ENCODE measurements at places on chromosomes 12 and 14. TPM values are rescaled to one million over a fixed set of nuclear protein-coding genes. Genes with fewer than 3 reads are reported as not detected.
A peak's percentile ranks its signal among the peaks of the same experiment; 100 is the strongest.

DNA sequence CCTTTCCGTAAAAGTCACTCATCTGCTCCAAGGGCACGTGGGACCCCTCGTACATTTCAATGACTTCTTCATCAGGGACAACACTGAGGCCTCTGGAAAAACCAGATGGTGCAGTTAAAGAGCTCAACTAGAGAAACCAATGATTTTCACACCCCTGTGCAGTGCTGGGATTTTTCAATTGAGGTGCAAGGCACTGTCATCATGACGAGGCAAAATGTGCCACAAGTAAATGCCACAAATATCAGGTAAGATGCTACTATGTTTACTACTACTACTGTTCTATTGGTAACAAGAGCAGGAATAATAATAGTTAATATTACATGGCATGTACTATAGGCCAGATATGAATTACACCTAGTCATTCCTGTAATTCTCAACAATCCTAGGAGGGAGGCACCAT, 42.4 kb downstream of the NT5DC3 start:
- no peak for DNase-seq

GRCh38 chr12:89875225-89875624, 166.6 kb upstream of the ATP2B1 start:
- no peak for DNase-seq

DNA sequence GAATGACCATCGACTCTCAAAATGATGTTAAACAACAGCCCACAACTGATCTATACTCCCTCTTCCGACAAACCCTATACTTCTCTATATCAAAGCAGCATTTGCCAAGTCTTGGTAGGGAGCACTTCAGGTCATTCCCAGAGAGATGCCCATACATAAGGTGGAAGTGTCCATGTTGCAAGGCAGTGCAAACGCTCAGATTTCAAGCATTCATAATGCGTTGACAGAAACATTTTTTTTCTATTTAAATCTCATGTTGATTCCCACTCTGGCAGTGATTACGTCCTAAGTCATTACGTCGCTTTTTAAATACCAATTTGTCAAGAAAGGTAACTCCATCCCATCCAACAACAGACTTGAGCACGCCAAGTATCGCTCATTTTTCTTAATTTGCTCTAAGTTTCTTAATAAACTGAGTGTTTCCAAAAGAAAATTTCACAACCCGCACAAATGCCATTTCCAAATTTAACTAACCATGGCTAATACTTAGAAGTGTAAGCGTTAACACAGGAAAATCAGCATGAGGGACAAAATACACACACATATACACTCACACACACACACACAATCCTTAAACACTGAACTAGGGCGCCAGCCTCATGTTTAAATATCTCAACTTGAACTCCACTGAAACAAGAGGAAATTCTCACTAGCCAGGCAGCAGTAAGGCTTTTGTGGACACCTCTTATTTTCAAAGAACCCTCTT, 1.1 kb downstream of the GXYLT1 start:
- peak; percentile 54 for DNase-seq

GRCh38 chr12:45575417-45575816, 154.1 kb upstream of the ARID2 start:
- DNase-seq, result no peak

DNA sequence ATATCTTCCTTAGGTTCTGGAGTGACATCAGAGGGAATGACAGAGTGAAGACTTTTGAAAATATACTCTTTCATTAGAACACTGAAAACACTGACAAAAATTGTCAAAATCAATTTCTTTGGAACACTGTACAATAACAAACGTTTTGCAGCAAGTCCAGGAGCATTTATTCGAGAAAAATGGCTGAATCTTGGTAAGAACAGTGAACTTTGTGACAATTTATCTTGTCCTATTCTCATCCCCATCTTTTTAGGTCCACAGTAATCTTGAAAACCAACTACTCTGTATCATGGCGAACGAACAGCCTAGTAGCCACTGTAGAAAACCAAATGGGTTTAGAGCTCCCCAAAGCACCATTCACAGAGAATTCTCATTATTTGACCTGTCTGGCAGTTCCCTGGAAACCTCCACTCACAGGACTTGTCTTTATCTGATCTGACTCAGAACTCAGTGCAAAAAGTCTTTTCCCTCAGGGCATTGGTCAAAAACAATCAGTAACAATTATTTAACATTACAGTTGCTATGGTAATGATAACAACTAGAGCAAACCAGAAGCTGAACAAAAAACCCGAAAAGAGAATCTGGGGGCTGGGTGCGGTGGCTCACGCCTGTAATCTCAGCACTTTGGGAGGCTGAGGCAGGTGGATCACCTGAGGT, 20.3 kb upstream of the PPP2R5E start:
- DNase-seq, result peak; percentile 44

- DNase-seq, result no peak
Observed at GRCh38 chr12:121610239-121611149, 15.8 kb upstream of the ORAI1 start.

DNA sequence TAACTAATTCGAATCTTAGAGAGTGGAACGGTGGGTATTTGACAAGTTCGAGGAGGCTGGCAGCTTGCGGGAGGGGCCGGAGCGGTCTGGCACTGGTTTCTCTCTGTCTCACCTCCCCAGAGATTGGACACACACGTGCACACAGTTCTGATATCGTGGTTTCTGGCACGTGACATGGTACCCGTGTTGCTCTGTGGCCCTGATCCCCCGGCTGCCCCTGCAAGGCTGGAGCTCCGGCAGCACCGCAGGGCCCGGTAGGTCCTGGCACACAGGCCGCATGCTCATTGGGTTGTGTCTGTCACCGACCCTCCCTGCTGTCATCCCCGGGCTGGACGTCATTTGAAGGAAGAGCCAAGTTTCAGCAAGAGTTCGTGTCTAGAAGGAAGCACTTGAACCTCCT, 82.7 kb downstream of the PPP2R5C start:
- DNase-seq, result no peak

- no peak for DNase-seq
Observed at GRCh38 chr12:19110221-19110940, 19.2 kb upstream of the PLEKHA5 start.

- DNase-seq, result peak; percentile 39
Observed at GRCh38 chr12:122081083-122081696, 2.6 kb downstream of the MLXIP start.

- peak; percentile 49 for DNase-seq
Observed at GRCh38 chr12:69154585-69155363, 84.6 kb upstream of the CPSF6 start.

- DNase-seq, result no peak
Observed at GRCh38 chr12:52543985-52544883, 8.7 kb downstream of the KRT71 start.

DNA sequence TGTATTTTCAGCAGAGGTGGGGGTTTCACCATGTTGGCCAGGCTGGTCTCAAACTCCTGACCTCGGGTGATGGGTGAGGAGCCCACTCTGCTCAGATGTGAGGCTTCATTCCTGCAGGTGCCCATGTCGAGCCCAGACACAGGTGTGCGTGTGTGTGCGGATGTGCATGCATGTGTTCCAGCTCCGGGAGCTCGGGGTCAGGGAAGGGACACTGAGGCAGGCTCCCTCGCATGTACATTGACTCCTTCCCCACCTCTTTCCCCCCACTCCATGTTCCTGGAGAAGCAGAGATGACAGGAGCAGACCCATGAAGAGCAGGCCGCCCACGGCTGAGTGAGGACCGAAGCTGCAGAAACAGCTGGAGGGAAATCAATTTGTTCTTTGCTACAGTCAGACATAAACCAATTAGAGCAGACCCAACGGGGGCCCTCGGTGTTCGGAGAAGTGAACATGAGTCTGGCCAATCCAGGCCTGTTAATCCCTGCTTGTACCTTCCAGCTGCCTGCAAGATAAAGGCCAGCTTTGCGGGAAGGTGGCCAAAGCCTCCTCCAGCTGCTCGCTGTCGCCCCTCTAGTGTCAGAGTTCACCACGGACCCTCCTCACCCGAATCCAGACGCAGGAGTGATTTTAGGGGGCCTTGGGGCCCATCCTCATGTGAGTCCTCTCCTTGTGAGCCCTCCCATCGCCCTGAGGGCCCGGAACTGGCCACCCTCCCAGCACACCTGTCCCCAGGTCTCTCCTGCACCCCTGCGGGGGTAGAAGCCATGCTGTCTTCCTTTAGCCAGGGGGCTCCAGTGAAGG, 321.0 kb upstream of the RTL1 start:
- DNase-seq, result no peak

GRCh38 chr14:61516964-61517653, 178.2 kb upstream of the HIF1A start:
- DNase-seq, result peak; percentile 28

GRCh38 chr12:76156726-76157125, 72.2 kb upstream of the NAP1L1 start:
- no peak for DNase-seq

- peak; percentile 79 for DNase-seq
Observed at GRCh38 chr12:112191840-112192321, 66.5 kb downstream of the TRAFD1 start.

- peak; percentile 70 for DNase-seq
Observed at GRCh38 chr12:42960087-42960527, 370.6 kb upstream of the PRICKLE1 start.

GRCh38 chr12:122820138-122820537, 15.1 kb upstream of the HIP1R start:
- no peak for DNase-seq

GRCh38 chr12:77727442-77728001, 103.2 kb upstream of the NAV3 start:
- DNase-seq, result no peak

DNA sequence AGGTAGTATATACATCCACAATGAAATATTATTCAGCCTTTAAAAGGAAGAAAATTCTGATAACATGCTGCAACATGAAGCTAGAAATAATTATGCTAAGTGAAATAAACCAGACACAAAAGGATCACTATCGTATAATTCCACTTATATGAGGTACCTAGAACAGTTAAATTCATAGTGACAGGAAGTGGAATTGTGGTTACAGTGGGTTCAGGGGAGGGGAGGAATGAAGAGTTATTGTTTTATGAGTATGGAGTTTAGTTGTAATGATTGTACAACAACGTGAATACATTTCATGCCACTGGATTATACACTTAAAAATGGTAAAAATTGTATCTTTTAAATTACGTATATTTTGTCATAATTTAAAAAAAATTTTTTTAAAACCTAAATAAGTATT, 21.0 kb downstream of the EEA1 start:
- DNase-seq, result no peak

- no peak for DNase-seq
Observed at GRCh38 chr12:68759852-68760251, 13.9 kb downstream of the SLC35E3 start.

GRCh38 chr12:19533567-19533966, 94.3 kb downstream of the AEBP2 start:
- DNase-seq, result no peak

KCNK13 gene
- not detected for total RNA-seq

GLIPR1L1 gene
- total RNA-seq, result not detected

LAG3 gene
- total RNA-seq, result 4.1 TPM

WNT1 gene
- not detected for total RNA-seq

CLEC4D gene
- not detected for total RNA-seq

TMEM106C gene
- total RNA-seq, result 84.4 TPM

TOMM20L gene
- total RNA-seq, result not detected

All from endothelial cell of umbilical vein (primary cell).